ENCODE measurements at places on chromosomes 12 and 14. TPM values are rescaled to one million over a fixed set of nuclear protein-coding genes. Genes with fewer than 3 reads are reported as not detected.

GRCh38 chr12:43795716-43796280 is 10.3 kb downstream of the TWF1 start:
- no peak for DNase-seq

DNA sequence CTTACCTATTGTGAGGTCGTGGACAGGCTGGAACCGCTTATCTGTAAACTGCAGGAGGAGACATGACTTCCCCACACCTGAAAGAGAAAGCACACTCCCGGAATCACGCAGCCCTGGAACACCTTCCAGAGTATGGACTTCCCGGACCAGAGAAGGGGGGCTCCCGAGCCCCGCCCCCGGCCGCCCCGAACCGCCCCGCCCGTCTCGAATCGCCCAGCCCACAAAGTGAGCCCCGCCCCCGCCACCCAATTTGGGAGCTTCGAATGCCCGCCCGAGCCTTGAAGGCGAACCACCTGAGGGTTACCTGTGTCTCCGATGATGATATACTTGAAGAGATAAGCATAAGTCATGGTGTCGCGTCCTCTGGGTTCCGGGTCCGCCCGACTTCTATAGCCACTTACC is 235 bp downstream of the RAB2B start:
- DNase-seq = no peak

GRCh38 chr12:86931714-86932113 is 675.5 kb upstream of the MGAT4C start:
- DNase-seq = no peak

The AKAP5 gene
- total RNA-seq = 1.5 TPM

DNA sequence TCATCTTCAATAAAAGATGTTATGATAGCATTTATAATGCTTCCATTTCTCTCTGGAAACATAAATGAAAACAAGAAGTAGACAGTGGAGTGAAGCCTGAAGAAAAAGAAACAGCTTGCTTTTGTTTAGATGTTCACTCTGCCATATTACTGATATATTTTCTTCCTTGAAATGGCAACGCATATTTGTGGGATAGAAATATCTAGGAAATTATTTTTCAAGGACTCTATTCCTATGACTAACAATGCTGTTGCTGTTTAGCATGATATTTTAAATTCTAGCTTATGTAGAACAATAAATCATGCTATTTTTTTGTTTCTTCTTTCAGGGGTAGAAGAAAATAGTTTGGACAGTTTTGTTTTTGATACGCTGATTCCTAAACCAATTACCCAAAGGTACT is 359.0 kb downstream of the NAV3 start:
- DNase-seq = no peak

DNA sequence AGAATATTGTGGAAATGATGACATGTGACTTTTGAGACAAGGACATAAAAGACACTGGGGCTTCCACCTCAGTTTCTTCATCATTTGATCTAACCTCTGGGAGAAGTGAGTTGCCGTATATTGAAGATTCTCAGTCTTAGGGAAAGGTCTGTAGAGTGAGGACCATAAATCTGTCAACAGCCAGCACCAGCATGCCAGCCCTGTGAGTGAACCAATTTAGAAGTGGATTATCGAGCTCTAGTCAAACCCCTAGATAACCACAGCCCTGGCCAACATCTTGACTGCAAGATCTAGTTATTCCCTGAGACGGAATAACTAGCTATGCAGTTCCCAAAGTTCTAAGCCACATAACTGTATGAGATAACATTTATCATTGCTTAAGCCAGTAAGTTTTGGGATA is 108.8 kb upstream of the PTPRR start:
- DNase-seq = no peak

All from kidney epithelial cell (primary cell).